ENCODE measurements at places on chromosomes 11 and 22.
A peak's percentile ranks its signal among the peaks of the same experiment; 100 is the strongest.

DNA sequence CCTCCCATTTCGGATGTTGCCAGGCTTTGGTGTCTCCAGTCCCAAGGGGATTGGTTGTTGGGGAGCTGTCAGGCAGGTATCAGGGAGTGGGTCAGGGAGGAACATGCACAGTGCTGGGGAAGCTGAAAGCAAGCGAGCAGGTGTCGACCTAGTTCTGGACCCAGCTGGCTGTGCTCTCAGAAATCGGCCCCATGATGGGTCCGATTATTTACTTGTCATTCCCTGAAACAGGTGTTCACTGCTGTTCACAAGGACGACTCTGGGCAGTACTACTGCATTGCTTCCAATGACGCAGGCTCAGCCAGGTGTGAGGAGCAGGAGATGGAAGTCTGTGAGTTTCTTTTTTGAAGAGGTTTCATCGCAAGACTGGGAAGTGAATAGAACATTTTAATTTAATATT lies 76.8 kb downstream of the JAM3 start:
- no peak for DNase-seq

GRCh38 chr11:94184362-94184761 lies 55.7 kb downstream of the PANX1 start:
- DNase-seq = no peak

- peak; percentile 82 for DNase-seq
Measured at GRCh38 chr11:68040101-68040956, 1.5 kb downstream of the TCIRG1 start.

DNA sequence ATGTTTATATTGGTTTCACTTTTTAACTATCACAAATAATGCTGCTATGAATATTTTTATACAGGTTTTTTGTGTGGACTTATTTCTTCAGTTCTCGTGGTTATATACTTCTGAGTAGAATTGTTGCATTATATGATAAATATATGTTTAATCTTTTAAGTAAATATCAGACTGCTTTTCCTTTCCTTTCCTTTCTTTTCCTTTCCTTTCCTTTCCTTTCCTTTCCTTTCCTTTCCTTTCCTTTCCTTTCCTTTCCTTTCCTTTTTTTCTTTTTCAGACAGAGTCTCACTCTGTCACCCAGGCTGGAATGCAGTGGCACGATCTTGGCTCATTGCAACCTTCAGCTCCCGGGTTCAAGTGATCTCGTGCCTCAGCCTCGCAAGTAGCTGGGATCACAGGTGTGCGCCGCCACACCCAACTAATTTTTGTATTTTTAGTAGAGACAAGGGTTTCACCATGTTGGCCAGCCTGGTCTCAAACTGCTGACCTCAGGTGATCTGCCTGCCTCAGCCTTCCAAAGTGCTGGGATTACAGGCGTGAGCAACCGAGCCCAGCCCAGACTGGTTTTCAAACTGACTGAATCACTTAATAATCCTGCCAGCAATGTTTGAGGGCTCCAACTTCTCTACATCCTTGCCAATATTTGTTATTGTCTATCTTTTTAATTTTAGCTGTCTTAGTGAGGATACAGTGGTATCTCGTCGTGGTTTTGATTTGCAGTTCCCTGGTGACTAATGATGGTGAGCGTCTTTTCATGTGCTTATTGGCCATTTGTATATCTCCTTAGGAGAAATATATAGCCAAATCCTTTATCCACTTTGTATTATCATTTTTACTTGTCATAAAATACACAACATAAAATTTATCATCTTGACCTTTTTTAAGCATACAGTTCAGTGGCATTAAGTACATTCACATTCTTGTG lies 21.9 kb downstream of the HTR3B start:
- no peak for DNase-seq

GRCh38 chr11:70654016-70654415 lies 255.7 kb downstream of the CTTN start:
- DNase-seq = no peak

- peak; percentile 32 for DNase-seq
Measured at GRCh38 chr11:126917531-126918204, 82.9 kb downstream of the KIRREL3 start.

- DNase-seq = peak; percentile 4
Measured at GRCh38 chr11:77886401-77886800, 65.5 kb downstream of the AAMDC start.

All from GM06990 (cell line).